Left renal cortex interstitium (tissue), 4 donors: ENCODE measurements at places on chromosomes 11 and 22.

GRCh38 chr11:11845071-11845470 is 3.3 kb downstream of the USP47 start:
- DNase-seq, result peak; percentile 34

DNA sequence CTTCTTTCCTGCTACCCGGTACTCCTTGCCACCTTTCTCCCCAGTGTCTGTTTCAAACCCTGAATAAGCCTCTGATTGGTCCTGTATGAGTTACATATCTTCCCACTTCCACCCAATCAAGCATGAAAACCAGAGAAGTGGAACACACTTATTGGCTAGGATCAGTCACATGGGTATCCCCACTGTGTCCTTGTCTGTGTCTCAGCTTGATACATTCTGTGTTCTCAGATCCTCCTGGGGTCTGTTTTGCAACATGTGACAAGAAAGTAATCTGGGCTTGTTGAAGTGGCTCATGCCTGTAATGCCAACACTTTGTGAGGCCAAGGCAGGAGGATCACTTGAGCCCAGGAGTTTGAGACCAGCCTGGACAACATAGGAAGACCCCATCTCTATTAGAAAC is 23.9 kb downstream of the MCHR1 start:
- no peak for DNase-seq

DNA sequence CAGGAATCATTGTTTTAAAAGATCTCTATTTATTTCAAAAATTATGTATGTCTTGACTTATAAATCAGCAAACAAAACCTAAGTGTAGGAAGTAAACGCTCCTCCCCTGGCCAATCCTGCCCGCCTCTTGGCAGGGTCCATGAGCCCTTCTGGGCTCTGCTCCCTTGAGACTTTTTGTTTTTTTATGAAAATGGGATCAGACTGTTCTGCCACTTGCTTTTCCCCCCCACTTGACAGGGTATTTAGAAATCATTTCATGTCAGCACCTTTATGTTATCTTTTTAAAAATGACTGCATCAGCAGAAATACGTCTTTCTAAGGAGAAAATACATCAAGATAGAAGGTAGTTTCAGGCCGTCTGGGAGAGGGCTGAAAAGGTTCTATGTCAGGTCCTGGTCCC is 35.6 kb downstream of the FBLN1 start:
- DNase-seq, result no peak

DNA sequence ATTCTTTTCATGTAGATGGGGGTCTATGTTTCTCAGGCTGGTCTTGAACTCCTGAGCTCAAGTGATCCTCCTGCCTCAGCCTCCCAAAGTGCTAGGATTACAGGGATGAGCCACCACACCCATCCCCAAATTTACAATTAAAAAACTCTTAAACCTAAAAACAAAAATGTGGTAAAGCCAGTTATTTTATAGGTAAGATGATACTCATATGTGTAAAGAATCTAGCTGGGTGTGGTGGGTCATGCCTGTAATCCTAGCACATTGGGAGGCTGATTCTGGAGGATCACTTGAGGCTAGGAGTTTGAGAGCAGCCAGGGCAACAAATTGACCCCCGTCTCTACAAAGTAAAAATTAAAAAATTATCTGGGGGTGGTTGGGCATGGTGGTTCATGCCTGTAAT is 4.0 kb upstream of the RBM14 start:
- DNase-seq, result no peak

DNA sequence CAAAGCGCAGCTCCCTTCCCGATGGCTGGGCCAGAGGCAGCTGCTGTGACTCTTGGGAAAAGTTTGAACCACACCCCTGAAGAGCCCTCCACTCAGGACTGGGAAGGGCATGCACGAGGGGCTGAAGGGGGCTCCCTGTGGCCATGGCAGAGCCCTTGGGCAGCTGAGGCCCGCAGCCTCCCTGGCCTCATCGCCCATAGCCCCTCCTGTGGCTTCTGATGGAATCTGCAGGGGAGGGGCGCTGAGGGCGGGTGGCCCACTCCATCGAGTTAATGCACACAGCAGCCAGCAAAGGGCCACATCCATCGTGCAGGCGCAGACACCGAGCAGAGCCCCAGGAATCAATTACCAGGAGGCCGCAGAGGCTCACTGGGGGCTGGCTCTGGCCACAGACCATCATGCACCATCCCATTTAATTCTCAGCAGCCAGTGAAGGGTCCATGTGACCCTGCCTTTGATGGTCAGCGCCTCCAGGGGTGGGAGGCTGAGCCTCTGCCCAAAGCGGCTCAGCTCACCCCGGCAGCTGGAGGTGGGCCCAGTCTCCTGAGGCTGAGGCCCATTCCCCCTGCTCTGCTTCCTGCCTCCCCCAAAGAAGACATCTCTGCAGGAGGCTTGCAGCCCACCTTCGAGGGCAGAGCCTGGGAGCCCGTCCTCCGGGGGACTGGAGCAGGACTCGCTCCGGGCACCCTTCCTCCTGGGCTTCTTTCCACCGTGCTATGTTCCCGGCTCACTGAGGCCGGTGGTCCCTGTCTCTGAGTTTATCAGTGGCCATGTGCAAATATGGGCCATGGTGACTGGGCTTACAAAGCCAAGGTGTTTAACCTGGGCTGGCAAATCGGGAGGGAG is 1410.2 kb downstream of the BRD1 start:
- no peak for DNase-seq

DNA sequence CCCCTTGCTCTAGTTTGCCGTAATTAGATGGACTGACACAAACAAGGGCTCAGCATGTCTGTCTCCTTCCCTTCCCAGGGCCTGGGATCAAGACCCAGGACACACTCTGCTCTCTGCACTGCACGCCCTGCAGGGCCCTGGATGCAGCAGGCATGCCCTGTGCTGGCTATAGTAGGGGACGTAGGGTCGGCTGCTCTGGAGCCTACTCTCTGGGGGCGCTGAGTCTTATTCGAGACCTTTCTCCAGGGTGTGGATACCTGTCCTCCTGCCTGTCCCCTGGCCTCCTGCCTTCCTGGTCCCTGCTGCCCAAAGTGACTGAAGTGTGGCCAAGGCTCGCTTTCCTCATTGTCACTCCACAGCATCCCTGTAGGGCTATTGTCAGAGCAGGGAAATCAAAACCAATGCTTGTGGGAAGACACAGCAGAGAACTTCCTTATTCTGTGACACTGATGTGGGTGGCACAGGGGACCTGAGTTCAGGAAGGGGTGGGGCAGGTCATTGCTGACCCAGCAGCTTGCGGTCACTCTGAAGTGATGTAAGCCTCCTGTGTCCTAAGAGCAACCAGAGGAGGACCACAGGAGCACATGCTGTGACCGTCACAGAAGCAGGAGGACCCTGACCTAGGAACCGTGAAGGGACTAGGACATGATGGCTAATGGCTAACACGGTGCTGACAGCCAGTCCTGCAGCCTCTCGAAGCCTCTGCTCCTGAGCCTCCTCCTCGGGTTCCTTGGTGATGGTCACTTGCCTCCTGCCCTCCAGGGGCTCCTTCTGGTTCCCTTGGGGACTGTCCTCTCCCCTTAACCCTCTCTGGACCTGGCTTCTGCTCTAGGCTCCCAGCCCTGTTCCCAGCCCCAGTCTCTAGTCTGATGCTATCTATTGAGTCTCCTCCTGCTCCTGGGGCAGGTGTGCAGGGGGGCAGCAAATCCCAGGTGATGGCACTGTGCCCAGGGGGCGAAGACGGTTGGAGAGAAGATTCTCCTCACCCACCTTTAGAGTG is 10.3 kb downstream of the APOBEC3A start:
- no peak for DNase-seq

DNA sequence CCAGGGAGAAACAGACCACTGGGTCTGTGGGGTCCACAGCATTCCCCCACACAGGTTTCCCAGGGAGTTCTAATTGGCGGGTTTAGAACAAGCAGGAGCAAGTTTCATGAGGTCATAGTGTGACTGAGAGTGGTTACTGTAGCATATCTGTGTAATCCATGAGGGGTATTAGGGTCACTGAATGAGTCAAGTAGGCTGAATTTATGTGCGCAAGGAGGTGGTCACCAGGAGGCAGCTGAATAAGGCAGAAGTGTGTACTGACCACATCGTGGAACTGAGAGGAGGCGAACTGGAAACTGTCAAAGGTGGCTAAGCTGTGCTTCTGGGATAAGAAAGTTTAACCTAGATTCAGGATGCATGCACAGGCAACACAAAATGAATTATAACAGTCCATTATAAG is 876.0 kb downstream of the METTL15 start:
- DNase-seq, result no peak

GRCh38 chr22:40238425-40239344 is 61.0 kb downstream of the TNRC6B start:
- DNase-seq, result no peak

DNA sequence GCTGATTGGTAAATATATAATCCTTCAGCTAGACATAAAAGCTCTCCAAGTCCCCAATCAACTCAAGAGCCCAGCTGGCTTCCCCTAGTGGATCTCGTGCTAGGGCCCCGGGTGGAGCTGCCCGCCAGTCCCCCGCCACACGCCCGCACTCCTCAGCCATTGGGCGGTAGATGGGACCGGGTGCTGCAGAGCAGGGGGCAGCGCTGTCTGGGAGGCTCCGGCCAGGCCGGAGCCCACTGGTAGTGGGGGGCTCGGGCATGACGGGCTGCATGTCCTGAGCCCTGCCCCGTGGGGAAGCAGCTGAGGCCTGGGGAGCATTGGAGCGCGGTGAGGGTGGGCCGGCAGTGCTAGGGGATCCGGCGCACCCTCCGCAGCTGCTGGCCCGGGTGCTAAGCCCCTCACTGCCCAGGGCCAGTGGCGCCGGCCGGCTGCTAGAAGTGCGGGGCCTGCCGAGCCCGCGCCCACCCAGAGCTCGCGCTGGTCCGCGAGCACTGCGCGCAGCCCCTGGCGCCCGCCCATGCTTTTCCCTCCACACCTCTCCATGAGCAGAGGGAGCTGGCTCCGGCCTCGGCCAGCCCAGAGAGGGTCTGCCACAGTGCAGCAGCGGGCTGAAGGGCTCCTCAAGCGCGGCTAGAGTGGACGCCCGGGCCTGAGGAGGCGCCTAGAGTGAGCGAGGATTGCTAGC is 1680.6 kb upstream of the RAG2 start:
- no peak for DNase-seq

DNA sequence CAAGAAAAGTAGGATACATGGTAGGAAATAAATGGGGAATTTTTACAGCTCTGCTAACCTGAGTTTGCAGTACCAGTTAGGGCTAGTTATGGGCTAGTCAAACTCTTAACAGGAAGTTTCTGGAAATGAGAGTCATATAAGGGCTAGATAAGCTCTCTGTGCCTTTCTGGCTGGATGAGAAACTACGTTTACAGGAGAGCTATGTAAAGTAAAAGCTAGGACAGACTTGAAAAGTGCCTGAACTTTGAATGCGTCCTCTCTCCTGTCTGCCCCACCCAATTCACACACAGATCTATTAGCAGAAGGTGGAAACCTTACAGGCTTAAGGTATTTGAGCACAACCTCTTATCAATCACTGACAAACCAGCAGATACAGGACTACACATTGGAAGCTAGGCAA is 167.1 kb downstream of the SNX19 start:
- DNase-seq, result no peak

DNA sequence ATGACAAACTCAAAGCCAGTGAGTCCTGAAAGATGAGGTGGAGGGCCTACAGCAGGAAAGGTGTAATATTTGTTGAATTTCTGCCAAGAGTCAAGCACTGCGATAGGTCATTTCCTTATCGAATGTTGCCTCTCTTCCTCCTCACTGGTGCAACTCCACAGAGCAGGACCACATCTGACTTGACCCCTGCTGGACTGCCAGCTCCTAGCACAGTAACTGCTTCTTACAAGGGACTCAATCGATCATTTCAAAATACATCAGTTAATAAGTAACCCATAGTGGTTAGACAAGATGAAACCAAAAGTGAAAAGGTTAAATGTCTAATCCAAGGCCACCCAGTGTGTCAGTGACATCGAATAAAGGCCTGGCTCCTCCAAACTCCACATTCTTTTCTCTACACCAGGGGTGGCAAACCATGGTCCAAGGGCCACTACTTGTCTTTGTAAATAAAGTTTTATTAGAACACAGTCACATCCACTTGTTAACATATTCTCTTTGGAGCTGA is 98.5 kb upstream of the CSNK2A3 start:
- no peak for DNase-seq
